ENCODE measurements at places on chromosomes 5 and 9. TPM values are rescaled to one million over a fixed set of nuclear protein-coding genes. Genes with fewer than 3 reads are reported as not detected.

DNA sequence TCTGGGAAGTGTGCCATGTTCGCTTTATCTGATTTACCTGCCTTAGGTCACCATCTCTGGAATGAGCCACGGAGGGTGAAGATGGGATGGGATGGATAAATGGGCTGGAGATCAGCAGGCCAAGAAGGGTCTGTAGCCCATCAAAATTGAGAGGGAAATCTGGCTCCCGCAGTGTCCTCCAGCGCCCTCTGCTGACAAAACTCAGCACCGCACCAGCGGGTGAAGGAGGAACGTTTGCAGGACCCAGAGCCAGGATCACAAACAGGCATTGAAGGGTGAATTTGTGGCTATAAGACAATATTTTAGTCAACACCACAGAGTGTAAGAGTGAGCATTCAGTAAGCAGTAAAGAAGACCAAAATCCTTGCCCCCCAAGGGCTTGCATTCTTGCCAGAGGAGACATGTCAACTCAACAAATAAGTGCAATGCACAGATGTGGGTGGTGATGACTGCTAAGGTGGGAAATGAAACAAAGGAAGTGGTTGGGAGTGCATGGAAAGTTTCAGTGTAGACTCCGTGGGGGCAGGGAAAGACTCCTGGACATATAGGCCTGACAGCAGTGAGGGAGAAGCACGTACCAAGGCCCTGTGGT is 124.4 kb downstream of the TENT4A start:
- no peak for DNase-seq

- DNase-seq, result no peak
Observed at GRCh38 chr5:127961763-127962145, 121.8 kb upstream of the SLC12A2 start.

DNA sequence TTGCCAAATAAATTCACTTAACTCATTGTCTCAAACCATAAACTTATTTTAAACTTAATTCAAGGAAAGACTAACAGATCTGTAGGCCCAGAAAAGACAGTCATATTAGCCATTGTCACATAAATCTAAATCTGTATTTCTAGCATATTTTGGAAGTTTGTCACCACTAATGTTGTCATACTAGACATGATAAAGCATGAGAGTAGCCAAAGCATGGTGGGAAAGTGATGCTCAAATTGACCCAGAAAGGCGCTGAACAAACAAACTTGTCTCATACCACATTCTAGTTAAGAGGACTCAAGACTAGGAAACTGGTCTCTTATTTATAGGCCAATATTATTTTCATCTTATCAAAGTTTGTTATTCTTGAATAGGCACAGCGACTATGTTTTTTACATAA is 99.4 kb downstream of the VCAN start:
- no peak for DNase-seq

GRCh38 chr9:136795000-136795348 is 1.2 kb upstream of the CCDC183 start:
- no peak for DNase-seq

DNA sequence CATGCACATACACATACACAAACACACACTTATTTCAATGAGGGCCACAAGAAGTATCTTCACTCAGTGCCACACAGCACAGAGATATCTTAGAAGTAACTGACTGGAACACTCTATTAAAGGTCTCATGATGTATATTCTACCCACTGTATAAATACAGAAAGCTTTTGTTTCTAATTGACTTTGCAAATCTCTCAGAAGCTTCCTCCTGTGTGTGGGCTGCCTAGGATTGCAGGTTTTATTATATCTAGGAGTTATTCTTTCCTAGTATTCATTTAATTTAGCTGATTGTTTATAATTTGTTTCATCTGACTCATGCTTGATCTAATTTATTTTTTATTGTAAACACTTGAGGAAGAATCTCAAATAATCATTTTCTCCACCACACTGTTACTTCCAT is 262.4 kb upstream of the ACTBL2 start:
- DNase-seq, result no peak

GRCh38 chr9:138105561-138106505 is 228.3 kb downstream of the CACNA1B start:
- no peak for DNase-seq

DNA sequence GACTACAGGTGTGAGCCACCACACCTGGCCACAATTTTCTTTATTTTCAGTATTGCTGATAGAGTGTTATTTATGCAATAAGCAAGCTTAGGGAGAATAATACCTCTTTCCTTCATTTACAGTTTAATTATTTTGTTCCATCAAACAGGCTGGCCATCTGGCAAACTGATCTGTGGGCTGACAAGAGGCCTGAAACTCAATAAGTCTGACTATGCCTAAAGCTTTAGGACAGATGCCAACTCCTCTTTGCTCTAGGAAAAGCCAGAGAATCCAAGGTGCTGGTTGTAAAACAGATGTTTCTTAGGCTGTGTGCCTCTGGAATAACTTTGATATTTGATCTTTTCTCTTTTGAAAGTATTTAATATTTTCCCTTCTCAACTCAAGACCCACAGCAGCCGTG is 98.4 kb downstream of the TARS1 start:
- no peak for DNase-seq

DNA sequence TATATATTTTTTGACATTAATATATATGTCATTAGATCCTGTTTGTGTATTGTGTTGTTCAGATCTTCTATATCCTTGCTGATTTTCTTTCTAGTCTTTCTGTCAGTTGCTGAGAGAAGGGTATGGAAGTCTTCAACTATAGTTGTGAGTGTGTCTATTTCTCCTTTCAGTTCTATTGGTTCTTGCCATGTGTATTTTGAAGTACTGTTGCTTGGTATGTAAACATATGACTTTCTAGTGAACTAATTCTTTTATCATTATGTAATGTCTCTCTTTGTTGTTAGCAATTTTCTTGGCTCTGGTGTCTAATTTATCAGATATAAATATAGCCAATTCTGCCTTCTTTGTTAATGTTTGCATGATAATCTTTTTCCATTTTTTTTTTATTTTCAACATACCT is 84.3 kb upstream of the CAST start:
- no peak for DNase-seq

DNA sequence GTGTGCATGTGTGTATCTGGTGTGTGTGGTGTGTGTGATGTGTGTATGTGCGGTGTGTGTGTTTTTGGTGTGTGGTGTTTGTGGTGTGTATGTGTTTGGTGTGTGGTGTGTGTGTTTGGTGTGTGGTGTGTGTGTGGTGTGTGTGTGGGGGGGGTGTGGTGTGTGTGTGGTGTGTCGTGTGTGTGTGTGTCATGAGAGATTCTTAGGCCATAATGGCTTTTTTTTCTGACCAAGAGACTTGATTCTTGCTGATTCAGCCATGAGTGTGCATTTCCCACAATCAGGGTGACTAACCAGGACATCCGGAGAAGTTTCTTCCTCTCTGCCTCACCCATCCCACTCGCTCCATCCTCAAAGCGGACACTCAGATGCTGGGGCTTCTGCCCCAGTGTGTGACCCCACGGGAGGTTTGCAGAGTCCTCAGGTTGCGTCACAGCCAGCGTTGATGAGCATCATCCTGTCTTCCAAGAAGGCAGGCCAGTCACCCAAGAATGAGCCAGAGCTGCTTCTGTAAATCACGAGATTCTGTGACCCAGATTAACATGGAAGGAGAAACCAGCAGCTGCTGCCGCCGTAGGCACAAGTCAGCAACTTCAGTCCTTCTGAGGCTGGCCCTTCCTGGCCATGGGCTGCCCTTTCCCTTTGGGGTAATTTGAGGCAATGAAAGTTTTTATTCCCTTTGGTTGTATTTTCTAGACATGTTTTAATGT is 12.5 kb upstream of the CTSL start:
- peak; percentile 98 for DNase-seq

DNA sequence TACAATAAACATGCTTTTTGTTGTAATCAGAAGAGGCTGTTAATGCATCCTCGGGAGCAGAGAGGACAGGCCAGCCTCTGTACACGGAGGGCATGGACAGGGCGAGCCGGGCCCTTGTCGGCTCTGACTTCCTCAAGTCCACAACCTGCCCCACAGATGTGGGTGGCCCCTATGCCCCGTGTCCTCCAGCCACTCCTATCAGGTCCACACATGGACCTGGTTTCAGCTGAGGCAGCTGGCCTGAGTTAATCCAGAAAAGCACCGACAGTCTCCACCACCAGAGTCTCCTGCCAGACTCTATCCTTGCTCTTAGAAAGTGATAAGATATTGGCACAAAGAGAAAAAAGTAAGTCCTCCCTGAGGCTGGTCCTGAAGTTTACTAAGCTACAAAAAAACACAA is 52.4 kb upstream of the PHYKPL start:
- no peak for DNase-seq

DNA sequence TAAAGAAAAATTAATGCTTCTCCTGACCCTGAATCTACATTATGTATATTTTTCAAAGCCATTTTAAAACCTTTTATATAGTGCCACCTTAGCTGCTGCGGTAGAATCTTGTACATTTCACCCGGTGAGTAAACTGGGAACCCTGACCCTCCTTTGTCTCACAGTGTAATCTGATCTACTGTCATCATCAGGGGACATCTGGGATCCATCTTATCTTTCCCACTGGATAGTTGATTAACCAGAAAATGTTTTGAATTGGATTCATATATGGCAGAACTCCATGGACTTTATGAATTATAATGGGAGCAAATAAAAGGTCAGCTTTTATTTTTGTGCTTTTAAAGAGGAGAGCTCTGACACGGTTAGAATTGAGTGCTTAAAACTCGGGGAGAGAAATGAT is 95.0 kb downstream of the ADAMTSL1 start:
- DNase-seq, result no peak

GRCh38 chr5:607541-608428 is 4.4 kb upstream of the CEP72 start:
- no peak for DNase-seq

DNA sequence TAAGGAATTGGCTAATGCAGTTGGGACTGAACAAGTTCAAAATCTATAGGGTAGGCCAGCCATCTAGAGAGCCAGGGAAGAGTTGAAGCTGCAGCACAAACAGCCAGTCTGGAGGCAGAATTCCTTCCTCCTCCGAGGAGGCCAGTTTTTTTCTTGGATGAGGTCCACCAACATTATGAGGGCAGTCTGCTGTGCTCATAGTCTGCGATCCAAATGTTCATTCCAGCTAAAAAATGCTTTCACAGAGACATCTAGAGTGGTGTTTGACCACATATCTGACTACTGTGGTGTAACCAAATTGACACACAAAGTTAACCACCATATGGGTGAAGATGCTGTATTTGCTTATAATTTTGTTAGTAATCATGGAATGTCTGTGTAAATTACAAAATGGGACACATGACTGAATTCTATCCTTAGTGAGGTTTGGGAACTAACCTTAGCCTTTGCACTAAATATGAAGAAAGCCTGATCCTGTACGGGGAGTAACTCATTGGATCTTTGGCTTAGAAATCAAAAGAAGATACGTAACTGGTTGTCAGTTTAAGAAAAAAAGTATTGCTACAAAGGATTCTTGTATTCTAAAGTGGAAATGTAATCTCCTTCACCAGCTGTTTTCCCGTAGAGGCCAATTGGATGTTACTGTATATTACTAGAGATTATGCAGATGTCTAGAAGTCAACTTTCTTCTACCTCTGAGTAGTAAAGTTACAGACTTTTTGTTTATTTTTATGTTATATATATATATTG is 70.6 kb downstream of the SPIN1 start:
- DNase-seq, result no peak

DNA sequence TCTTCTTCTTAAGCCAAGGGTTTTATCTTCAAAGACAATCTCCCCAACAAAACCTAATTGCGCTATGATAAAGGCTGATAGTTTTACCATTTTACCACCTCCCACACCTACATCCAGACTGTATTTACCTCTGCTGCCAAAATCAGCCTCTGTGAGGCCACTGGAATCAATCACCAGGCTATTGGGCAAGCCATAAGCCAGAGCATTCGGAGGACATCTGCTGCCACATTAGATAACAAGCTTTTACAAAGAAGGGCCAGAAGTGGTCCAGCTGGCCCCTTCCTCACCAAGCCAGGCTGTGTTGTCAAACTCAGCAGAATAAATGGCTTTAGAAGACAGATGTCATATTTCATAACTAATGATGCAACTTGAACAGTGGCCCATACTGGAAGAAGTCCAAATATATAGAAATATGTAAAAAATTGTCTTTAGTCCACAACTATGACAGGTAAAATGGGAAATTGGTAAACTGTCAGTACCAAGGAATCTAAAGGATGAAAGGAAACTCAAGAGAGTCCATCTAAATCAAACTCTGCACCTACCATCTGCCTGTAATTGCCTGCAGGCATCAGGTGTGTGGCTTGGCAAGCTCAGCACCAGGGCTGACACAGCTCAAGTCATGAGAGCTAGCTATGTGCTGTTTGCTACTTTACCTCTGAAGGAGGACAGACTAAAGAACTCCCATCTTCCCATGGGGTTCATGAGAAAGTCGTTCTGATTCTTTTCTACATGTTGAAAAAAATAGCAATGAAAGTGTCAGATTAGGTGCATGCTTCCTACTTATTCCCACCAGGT is 16.1 kb downstream of the SLC45A2 start:
- DNase-seq, result no peak

- DNase-seq, result peak; percentile 21
Observed at GRCh38 chr9:17631396-17631795, 52.5 kb downstream of the SH3GL2 start.

DNA sequence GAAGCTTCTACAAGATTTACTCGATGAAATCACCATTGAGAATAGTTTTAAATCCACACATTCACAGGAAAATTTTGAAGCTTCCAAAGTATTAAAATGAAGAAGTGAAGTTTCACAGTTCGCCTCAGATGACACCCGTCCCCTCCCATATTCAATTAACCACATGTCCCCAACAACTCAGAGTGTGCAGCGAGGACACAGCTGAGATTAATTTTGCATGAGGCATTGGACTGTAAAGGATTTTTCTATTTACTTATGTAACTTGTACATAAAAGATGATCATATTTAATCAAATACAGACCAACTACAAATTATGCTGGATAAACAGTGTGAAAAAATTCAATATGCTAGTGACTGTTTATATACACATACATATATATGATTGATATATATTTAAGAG is 84.7 kb upstream of the OLFM1 start:
- DNase-seq, result no peak

PCAT7 gene
- 1.0 TPM for total RNA-seq

ADAMTSL1 gene
- 1.5 TPM for total RNA-seq

ZNF483 gene
- 5.7 TPM for total RNA-seq

ACER2 gene
- total RNA-seq, result 13.4 TPM

NR5A1 gene
- not detected for total RNA-seq

Measured in renal cortical epithelial cell (primary cell).